Inflammatory macrophage treated with lipopolysaccharide for 1 hour (primary cell): ENCODE measurements at places on chromosomes 6 and 20.

DNA sequence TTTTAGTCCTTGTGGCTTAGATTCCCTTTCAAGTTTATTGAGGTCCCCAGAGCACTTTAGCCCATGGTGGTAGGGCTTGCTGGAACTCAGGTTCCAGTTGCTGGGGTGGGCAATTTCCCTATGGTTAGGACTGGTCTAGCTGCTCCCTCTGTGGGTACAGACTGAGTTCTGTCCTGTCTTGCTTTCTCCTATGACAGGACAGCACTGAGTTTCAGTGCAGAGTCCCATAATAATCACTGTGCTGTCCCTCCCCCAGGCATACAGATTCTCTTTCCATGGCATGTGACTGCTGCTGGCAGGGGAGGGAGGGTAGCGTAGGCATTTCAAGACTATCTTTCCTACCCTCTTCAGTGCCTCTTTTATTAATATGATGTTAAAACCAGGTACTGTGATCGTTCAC is 17.1 kb upstream of the ERVFRD-1 start:
- DNase-seq: no peak

- no peak for DNase-seq
These were observed 23.2 kb downstream of the VNN1 start for GRCh38 chr6:132690678-132691077.

DNA sequence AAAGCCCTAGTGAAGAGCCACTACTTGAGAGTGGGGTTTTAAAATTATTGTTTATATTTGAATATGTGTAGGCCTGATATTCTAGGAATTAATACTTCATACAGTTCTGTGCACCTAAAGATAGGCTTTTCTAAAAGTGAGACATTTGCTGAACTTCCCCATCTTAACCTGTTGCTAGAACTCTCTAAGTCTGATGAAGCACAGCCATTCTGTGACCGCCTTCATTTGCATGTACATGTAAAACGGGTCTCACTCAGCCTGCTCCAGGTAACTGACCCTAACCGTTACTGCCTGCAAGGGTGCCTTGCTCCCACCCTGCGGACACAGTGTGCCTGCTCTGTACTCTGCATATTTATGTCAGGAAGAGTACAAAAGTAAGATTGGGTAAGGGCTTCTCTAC is 44.3 kb upstream of the IRF4 start:
- no peak for DNase-seq

GRCh38 chr6:31784098-31784925 is 7.2 kb upstream of the VWA7 start:
- no peak for DNase-seq

DNA sequence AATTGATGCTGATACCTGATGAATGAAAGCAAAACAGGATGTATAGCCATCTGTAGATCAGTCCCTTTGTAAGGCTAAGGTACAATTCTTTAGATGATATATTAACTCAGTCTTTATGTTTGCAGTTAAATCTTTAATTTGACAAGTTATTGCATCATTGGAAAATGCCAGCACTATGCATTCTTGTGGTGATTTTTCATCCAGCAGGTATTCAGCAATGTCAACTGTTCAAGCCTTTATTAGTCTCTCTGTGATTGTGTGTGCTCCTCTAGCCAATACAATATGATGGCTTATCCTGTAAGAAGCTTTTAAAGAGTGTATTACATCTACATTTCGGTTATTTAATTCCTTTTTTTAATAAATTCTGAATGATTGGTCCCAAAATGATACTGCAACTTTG is 34.3 kb downstream of the HLA-DMB start:
- no peak for DNase-seq

DNA sequence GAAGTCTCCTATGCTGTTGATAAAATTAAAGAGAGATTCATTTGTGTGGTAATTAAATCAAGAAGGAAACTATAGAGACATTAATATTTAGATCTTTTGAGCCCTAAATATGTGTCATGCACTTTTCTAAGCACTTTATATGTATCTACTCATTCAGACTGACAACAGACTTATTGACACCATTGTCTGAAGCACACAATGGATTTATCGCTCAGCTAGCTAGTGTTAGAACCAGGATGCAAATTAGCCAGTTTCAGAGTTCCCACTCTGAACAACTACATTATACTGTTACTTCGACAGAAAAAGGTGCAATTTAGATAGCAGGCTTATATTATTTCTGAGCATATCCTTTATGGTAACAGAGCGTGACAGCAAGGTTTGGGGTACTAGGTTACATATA is 27.7 kb upstream of the KIAA0408 start:
- DNase-seq: no peak

DNA sequence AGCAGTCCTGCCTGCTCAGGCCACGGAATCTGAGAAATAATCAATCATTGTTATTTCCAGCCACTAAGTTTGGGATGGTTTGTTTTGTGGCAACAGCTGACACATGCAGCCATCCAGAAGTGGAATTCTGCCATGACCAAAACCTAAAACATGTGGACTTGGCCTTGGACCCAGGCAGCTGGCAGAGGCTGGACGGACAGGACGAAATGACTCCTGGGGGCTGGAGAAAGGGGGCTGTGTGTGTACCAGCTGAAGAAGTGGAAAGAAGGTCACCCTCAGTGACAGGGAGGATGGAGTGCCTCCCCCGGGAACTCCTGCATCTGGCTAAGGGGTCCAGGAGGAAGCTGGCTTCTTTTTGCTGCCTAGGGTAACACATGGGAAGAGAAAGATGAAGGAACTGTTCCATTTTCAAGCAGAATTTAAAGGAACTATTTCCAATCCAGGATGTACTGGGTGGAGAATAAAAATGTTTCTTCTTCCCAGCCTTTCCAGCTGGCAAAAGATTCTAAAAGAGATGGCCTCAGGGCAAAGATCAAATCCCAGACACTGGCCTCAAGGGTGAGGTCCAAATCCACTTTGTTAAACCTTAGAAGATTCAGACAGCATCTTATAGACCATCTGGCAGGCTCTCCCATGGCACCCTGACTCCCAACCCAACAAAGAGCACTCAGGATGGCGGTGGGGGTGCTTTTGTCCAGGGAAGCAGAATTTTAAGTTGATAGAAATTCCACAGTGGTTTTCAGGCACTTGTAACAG is 14.3 kb downstream of the SERPINB6 start:
- DNase-seq: no peak

DNA sequence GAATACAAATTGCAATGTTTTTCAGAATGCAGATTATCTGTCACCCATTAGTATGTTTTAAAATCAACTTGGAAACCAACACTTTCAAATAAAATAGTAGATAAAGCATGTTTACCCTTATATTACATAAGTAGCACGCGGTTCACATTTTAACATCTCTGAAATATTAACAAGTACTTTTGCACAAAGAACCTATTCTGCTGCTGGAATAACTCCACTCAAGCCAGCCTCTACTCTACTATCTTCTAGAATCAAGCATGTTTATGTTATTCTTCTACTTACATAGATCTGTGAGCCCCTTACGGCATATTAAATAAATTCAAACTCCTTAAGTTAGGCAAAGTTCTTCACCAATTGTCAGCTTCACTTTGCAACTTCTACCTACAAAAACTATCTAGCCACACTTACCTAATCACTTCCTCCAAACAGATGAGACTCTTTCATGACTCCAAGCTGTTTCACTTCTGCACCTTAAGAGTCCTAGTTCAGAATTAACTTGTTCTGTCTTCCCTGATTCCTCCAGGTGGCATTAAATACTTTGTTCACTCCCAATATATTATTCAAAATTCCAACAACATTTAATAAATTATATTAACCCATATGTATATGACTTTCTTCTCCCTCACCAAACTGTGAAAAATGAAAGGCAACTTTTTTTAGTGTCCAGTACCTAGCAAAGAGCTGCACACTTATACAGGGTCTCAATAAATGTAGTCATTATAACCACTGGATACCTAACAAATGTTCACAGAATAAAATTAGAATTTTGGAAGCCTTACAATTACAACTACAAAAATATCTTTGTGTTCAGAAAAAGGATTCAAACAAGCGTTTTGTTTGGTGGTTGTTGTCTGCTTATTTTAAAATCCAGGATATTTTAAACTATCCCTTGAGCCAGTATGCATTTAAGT is 12.1 kb downstream of the CEP85L start:
- DNase-seq: no peak

GRCh38 chr6:4352731-4353130 is 217.4 kb upstream of the ECI2 start:
- DNase-seq: no peak

- DNase-seq: no peak
These were observed 30.4 kb upstream of the MCM9 start for GRCh38 chr6:118965371-118965770.

GRCh38 chr20:36873498-36874189 is 2.3 kb upstream of the TLDC2 start:
- peak; percentile 53 for DNase-seq

DNA sequence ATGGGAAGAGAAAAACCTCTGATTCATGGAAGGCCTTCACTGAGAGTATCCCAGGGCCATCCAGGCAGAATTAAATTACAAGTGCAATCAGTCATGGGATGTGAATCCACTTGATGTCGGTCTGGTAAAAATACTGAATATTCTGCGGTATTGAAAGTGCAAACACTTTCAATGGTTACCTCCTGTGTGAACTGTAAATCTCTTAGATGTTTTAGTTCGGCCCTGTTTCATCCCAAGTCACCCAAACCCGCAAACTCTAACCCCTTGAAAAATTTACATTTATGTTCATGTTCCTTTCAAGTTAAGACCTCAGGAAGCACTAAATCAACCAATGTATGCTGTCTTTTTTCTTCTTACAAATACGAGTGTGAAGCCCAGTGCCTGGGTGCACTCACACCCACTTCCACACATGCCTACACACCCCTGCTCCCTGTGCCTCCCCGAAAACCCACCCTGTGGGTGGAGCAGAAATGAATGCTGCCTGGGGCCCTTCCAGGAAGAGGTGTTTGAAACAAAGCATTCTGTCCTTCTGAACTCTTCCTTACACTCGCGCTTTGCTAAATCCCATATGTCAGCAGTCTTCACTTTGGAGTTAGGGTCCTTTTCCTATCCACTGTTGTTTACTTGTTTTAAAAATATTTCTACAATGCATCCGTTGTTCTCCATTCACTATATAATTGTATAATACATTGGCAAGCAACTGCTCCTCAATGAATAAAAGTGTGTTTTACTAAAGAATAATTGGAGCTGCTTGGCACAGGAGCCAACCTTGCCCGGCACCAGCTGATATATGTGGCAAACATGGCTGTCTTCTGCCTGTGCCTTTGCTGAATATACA is 62.7 kb downstream of the FYN start:
- DNase-seq: no peak

- peak; percentile 20 for DNase-seq
These were observed 10.1 kb upstream of the HDAC2 start for GRCh38 chr6:113980937-113981554.

DNA sequence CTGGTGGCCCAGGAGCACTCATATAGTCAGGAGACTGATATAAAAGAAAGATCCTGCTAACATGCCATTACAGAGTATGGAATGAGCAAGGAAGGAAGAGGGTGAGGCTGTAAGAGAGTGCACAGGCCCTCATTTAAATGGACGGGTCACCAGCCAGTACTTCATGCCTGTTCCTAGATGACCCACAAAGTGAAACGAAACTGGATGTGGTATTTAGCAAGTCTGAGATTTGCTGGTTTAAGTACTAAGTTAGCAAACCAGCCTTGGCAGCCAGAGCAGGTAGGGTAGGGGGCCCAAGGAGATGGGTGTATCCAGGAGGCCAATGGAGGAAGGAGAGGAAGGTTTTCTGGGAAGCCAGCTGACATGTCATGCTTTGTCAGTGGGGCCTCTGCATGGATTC is 15.9 kb downstream of the NT5E start:
- no peak for DNase-seq

- no peak for DNase-seq
These were observed 63.1 kb downstream of the ISM1 start for GRCh38 chr20:13283869-13284829.

DNA sequence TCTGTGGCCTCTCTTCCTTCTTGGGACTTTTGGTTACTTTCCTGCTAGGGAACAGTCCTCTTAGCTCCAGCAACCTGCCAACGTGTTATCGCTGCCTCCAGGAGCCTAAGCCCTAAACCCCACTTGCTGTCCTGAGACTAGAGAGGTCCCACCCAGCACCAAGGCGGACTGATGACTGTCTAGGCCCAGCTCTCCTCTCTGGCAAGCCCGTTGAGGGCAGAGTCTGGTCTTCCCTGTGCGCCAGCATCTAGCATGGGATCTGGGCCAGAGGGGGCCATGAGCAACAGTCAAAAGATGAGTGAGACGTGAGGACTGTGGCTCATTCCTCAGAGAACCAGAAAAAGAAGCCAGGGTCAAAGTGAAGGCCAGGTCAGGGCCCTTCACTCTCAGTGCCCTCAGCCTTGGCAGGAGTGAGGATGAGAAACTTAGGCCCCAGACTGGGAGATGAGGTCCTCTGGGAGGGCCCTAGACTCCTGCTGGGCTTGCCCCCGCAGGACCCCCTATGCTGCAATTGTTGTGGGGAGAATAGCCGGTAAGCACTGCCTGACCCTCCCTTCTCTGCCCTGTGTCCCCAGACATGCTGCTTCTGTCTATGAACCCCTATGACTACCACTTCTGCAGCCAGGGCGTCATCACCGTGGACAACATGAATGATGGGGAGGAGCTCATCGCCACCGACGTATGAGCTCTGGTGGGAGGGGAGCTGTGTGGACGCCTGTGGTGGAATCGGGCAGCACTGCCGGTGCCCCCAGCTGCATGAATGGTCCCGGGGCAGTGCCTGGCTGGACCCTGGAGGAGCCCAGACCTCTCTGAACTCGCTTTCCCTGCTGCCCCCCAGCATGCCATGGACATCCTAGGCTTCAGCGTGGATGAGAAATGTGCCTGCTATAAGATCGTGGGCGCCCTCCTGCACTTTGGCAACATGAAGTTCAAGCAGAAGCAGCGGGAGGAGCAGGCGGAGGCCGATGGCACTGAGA is 30.9 kb downstream of the MYH7B start:
- no peak for DNase-seq

GRCh38 chr6:68252632-68253031 is 382.4 kb upstream of the ADGRB3 start:
- DNase-seq: no peak

- no peak for DNase-seq
These were observed 144.7 kb upstream of the ZNF217 start for GRCh38 chr20:53738039-53738944.

GRCh38 chr6:314377-314776 is 22.1 kb downstream of the DUSP22 start:
- no peak for DNase-seq

- DNase-seq: no peak
These were observed 46.7 kb downstream of the NOX3 start for GRCh38 chr6:155408981-155409380.

DNA sequence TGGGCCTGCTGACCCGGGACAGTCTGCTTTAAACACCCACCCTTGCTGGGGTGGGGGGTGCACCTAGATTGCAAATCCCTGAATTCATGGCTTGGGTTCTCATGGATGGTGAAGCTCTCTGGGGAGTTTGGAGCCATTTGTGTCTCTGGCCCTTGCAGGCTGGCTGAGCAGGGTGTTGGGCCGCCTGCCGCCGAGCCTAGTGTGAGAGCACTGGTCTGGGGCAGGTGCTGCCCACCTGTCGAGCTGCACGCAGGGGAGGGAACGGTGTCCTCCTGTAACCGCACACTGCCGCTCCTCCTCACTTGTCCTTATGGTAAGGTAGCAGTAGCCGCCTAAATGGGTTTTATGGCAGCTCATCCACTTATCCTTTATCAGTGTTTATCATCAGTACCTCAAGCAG is 143.9 kb downstream of the DTNBP1 start:
- no peak for DNase-seq
